A172 (cell line): ENCODE measurements at places on chromosomes 11 and 22. TPM values are rescaled to one million over a fixed set of nuclear protein-coding genes. Genes with fewer than 3 reads are reported as not detected.

- DNase-seq = no peak
Measured at GRCh38 chr11:74322667-74323066, 11.2 kb upstream of the P4HA3 start.

GRCh38 chr11:64436000-64436399 is 77.0 kb downstream of the RPS6KA4 start:
- DNase-seq = no peak

- DNase-seq = no peak
Measured at GRCh38 chr11:22115470-22116029, 77.3 kb upstream of the ANO5 start.

Gene SNX32
- not detected in 2 replicates for total RNA-seq

- no peak for DNase-seq
Measured at GRCh38 chr11:2791521-2792380, 92.0 kb upstream of the KCNQ1OT1 start.

Gene TRIM68
- total RNA-seq = 10.3 and 10.8 TPM in 2 replicates

Gene JAM3
- 43.0 and 47.2 TPM in 2 replicates for total RNA-seq

Gene OR10AG1
- total RNA-seq = not detected in 2 replicates

DNA sequence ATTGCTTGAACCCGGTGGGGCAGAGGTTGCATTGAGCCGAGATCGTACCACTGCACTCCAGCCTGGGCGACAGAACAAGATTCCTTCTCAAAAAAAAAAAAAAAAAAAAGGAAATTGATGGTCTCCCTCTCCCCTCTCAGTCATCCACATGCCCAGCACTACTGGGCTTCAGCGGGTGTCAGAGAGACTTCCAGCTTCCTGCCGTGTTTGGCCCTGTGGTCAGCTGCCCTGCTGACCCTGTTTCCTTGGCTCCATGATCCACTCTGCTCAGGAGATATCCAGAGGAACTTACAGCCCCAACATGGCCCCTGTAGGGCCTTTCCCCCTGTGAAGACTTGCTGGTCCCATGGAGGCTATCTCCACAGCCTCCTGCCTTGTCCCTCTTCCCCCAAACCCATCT is 6.1 kb upstream of the PNPLA3 start:
- DNase-seq = no peak

Gene CALCA
- total RNA-seq = not detected in 2 replicates

Gene MS4A3
- total RNA-seq = not detected in 2 replicates

DNA sequence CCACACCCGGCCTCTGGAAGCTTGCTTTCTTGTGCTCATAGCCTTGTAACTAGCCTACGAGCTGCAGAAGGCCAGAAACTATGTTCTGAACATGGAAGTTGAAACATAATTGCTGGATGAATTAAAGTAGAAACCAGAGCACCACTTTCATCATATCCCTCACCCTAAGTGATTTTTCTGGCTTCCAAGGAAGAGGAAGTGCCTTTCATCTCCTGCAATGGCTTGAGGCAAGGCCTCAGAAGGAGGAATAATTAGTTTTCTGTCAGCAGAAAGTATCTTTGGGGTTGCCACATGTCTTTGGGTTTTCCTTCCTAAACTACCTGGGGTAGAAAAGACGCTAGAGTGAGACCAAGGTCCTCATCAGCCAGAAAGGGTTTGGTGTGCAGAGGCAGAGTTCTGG is 14.5 kb downstream of the RPL27A start:
- DNase-seq = no peak

DNA sequence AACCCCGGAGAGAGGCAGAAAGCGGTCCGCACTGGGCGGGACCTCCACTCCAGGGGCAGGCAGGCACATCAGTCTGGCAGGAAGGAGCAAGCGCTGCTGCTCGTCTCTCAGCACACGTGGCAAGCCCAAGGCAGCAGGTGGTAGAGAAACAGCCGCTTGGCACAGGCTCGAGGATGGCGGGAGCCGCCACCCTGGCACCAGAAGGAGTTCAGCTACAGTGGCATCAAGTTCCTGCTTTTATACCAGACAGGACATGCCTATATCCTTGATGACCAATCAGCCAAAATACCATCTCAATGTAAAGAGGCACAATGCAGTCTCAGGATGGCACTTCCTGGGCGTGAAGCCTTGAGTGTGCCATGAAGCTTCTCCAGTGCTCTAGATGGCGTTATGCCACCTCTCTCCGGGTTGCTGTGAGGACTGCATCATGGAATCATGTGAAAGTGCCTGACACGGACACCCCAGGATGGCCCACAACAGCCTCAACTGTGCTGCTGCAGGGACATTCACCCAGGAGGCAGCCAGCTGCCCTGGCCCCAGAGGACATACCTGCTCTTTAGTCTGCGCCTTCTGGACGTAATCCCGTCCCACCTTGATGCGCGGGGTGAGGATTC is 64.8 kb downstream of the APOL1 start:
- no peak for DNase-seq

DNA sequence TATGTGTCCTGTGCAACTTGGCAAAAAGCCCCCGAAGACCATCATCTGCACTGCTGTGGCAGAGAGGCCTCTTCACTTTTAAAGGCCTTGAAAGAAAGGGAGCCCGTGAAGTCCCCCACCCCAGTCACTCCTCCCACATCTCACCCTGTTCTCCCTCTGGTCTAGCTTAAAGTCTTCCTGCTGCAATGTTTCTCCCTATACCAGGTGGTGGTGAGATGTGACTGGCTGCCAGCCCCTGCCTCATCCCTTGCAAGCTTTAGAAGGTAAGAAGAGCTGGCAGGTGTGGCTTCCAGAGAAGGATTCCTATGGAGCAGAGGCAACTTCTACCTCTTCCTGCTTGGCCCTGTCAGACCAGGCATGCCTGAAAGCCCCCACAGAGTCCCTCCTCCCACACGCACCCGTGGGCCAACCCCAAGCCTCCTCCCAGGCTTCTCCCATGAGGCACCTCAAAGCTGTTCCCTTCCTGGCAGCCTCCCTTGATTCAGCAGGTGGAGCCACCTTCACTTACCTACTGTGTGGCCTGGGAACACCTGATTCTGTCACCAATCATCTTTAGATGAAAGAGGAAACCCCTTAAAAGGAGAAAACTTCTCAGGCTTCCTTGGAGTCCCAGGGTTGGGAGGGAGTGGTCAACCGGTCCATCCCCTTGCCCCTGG is 4.0 kb upstream of the TRIM29 start:
- no peak for DNase-seq

DNA sequence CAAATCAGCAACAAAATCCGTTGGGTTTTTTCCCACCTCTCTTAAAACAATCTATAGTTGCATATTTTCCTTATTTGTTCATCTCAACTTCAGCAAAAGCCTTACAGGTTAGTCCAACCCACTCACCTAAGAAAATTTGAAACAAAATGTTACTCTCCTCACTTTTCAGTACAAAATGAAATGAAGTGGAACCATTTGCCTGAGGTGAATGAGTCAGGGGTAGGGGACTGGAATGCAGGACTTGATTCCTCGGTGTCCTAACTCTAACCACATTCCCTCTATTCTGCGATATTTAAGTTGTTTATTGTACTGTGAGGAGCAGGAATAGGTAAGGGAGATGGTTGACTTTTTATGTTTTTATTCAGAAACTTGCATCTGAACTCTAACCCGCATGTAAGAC is 16.4 kb downstream of the ATP5MG start:
- no peak for DNase-seq

Gene SLC25A1
- 62.6 and 83.8 TPM in 2 replicates for total RNA-seq

- DNase-seq = no peak
Measured at GRCh38 chr11:59193587-59194130, 19.1 kb downstream of the MPEG1 start.

Gene SMIM35
- total RNA-seq = not detected in 2 replicates

DNA sequence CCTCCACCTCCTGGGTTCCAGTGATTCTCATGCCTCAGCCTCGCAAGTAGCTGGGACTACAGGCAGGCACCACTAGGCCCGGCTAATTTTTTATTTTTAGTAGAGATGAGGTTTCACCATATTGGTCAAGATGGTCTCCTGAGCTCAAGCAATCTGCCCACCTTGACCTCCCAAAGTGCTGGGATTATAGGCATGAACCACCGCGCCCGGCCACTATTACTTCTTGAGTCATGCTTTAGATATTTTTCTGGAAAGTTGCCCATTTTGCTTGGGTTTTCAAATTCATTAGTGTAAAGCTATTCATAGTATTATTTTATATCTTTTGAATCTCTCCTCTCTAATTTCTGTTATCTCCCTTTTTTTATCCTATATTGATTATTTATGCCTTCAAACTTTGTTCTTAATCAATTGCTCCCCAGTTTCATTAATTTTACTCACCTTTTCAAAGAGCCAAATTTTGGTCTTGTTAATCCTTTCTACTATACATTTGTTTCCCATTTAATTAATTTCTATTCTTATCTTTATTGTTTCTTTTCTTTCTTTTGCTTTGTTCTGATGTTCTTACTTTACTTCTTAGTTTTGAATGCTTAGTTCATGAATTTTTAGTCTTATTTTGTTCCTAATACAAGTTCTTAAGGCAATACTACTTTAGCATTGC is 10.3 kb upstream of the RAC2 start:
- peak; percentile 63 for DNase-seq

- DNase-seq = no peak
Measured at GRCh38 chr11:83158965-83159901, 2.3 kb downstream of the PCF11 start.

GRCh38 chr22:44424359-44424682 is 73.7 kb downstream of the RTL6 start:
- no peak for DNase-seq

- DNase-seq = no peak
Measured at GRCh38 chr22:49598338-49598737, 229.3 kb downstream of the BRD1 start.
